Activated CD4-positive, alpha-beta T cell treated with anti-CD3 and anti-CD28 coated beads, Interleukin-2, Interleukin-6, amounts not matched to agents 100 ng/mL and 50 ng/mL, durations not matched to agents 16 hours and 8 hours (primary cell): ENCODE measurements at places on chromosomes 1 and 21.

DNA sequence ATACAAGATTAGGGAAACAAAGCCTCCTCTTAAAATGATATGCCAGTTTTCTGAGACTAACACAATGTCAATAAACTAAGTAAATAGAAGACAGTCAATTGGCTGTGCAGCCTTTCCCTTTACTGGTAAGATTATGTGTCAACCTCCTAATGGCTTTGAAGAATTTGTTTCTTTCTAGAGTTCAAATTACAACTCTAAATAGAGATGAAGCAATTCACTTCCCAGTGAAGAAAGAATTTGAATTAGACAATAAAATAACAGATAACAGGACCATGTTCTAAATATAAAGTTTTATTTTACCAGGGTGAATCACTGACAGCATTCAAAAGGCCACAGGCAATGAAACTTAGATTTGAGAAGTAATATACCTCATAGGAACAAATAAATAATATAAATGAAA is 680.3 kb downstream of the PLA2G4A start:
- DNase-seq, result no peak

GRCh38 chr1:157189986-157190982 is 52.1 kb upstream of the ETV3 start:
- no peak for DNase-seq

DNA sequence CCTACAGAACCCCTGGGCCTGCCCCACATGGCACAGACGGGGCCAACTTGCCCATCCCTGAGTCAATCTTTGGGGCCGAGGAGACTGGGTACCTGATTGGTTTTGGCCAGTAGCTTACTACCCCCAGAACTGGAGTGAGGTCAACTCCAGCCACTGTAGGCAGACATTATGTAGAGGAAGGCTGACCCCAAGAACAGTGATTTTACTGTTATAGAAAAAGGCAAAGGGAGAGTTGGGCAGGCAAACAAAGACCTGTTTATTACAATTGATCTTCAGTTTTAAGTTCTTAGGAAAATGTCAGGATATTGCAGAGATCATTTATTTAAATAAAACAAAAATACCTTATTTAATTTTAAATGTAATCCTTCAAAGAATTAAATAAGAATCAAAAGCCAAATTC is 653.8 kb downstream of the NPHP4 start:
- DNase-seq, result no peak

DNA sequence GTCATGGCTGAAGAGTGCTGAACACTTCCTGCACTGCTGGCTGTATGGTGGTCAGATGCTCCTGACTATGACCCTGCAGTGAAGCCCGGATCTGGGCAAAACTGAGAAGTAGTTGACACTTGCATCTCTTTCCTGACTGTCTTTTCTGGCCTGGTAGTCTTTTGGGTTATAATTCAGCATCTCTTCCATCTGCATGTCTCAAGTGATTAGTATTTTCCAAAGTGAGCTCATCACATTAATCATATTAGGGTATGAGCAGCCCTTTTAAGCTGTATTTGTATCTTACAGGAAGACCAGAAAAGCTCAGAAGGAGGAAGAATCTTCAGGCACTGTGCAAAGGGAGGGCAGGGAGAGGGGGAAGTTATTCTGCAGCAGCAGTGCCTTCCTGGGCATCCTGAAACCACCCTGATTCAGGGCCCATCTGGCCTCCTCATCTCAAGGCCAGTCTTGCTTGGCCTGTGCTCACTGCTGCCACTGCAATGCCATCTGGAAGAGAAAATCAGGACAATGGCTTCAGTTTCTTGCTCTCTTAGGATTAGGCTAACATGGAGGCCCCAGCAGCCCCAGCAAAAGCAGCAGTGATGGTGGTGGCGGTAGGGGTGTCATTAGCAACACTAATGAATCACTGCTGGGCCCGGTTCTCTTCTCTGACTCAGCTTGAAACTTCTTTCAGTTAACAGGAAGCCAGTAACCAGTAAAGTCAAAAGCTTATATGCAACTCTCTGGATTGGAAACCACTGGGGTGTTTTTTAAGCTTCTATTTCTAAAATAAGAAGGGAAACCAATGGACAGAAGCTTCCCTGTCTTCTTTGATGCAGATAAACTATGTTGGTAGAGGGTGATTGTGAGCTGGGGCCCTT is 63.3 kb upstream of the WDR26 start:
- DNase-seq, result peak; percentile 94

DNA sequence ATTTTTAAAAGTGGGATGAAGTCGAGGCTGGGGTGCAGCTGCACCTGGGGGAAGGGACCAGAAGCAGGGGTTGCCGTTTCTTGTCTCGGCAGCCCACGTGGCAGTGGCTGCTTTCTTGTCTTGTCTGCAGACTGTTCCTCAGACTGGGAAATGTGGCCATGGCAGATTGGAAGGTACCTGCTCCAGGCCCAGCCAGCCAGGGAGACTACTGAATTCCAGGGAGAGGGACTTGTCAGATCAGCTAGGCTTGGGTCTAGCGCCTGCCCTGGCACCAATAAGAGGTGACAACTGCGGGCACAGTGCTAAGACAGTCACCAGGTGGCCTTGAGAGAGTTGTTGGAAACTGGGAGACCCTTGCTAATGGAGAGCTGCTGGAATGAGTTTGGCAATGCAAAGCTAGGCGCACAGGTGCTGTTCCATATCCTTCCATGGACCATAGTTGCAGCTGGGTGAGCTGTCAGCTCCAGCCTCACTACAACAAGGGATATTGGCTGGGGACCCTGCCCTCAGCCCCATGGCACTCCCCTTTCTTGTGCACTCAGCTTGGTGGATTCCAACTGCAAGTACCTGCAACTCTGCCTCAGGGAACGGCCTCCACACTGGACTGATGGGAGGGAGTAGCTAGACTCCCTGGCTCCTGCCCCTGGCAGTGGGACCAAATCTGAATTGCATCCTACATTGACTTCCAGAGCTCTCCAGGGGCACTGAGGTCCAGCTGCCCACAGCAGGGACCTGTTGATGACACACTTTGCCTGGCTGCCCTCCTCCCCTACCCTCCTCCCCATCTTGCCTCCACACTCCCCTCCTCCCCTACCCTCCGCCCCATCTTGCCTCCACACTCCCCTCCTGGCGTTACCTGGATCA is 9.9 kb upstream of the IL22RA1 start:
- no peak for DNase-seq

DNA sequence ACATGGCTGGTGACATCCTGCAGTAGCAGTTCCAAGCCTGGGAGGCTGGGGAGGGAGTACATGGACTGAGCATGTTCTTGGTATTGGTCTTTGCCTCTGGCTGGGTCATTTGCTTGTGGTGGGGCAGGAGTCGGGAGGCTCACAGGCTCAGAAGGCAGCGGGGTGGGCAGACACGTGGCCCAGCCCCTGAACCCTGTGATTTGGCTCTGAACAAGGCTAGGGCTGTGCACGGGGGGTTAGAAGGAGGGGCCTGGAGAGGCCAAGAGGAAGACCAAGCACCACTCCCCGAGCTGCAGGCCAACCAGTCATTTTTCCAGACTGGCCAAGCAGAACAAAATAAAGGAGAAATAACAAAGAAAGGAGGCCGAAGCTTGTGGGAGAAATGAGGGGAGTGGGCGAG is 9.7 kb upstream of the PRELP start:
- DNase-seq, result no peak

GRCh38 chr1:207024202-207025145 is 8.1 kb downstream of the C1orf116 start:
- no peak for DNase-seq

DNA sequence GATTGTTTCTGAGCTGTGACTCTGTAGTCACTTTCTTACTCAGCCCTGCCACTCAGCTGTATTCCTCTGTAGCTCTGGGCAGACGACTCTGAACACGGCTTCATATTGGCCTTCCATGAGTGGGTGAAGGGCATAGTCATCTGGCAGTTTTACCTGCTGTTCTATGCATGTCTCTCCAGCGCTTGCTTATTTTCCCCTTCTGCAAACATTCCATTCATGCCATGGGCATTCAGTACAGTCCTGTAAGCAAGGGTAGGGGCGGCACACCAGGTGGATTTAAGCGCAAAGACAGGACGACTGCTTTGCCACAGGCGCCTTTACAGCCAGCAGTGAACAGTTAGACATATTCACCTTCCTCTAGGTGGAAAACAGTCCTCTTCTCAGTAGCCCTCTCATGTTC is 4.4 kb upstream of the WDR26 start:
- no peak for DNase-seq

DNA sequence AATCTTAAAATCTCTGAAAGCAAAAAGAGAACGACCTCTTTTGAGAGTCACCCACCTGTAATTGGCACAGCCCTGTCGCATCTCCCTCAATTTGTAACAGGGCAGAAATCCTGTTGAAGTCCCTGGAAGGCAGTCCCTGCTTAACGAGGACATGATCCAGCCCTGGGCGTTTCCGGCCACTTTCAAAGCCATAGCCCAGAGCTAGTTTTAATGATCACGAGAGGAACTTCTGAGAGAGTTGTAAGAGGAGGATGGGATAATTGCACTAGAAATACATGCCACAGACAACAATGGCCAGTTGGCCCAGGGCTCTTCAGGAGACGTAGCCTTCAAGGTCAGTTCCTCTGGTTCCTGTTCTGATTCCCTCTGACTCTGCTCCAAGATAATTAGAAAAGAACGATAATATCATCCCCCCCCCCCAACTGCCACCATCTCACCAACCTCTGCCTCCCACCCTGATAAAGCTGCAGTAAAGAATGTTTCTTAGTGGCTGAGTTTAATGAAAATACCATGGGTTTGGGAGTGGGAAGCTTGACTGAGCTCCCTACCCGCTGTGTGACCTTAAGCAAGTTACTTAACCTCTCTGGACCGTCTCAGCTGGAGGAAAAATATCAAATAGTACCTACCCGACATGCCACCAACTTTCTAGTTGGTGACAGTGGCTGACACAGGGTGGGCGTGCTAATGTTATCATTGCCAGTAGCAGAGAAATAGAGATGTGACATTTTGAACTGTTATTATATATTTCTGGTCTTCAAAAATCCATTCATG is 140.0 kb downstream of the OMA1 start:
- no peak for DNase-seq

GRCh38 chr1:15719381-15720120 is 16.5 kb upstream of the SLC25A34 start:
- no peak for DNase-seq

- no peak for DNase-seq
Observed at GRCh38 chr1:11505591-11506538, 26.9 kb downstream of the DISP3 start.

- DNase-seq, result peak; percentile 20
Observed at GRCh38 chr1:4267381-4268261, 367.5 kb upstream of the C1orf174 start.

- no peak for DNase-seq
Observed at GRCh38 chr21:42760951-42761751, 107.7 kb downstream of the PDE9A start.

- DNase-seq, result no peak
Observed at GRCh38 chr1:170214117-170215032, 68.6 kb downstream of the NTMT2 start.
